ENCODE measurements at places on chromosomes 3 and 15. TPM values are rescaled to one million over a fixed set of nuclear protein-coding genes. Genes with fewer than 3 reads are reported as not detected.

The JMJD7 gene
- 3.6 TPM for total RNA-seq

The IGF2BP2 gene
- total RNA-seq: 126 TPM

- DNase-seq: peak; percentile 96
These were observed 57.8 kb downstream of the NEK10 start for GRCh38 chr3:27311400-27311799.

- DNase-seq: no peak
These were observed 111.0 kb downstream of the LRRK1 start for GRCh38 chr15:101029971-101030661.

- peak; percentile 3 for DNase-seq
These were observed 20.5 kb upstream of the IQSEC1 start for GRCh38 chr3:13093687-13094086.

- no peak for DNase-seq
These were observed 1.5 kb downstream of the RBM15B start for GRCh38 chr3:51392355-51393133.

DNA sequence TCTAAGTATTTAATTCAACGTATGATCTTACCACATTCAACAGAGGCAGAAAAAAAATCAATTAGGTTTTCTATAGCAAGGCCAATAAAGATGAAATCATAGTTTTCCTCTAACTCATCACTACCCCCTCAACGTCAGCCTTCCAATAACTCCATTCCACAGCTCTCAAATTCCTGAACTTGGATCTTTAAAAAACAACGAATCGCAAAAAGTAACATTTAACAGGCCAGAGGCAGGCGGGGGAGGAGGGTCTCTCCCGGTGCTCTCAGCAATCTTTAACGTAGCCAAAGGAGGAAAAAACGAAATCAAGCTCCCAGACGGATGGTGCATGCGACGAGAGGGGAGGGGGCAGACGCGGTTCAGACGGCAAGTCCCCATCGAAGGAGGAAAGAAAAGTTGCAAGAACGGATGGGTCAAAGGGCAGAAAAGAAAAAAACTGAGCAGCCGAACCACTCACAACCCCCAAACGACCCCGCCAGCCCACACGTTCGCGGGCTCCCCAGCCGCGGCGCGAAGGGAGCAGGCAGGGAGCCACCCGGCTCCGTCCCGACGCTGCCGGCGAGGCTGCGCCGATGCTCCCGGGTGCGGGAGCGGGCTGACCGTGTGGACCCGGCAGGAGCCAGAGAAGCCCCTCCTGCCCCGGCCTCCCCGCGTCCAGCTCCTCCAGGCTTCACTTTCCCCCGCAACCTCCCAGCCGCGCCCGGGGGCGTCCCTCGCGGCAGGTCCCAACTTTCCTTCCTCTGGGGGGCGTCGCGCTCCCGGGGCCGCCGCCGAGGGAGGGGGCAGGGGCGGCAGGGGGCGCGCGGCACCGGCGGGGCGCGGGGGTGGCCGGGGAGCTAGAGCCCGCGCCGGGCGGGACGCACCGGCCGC, 703 bp downstream of the PEAK1 start:
- DNase-seq: peak; percentile 53

- DNase-seq: no peak
These were observed 299.4 kb upstream of the RORA start for GRCh38 chr15:61528581-61528910.

- DNase-seq: peak; percentile 26
These were observed 231.3 kb downstream of the TP63 start for GRCh38 chr3:189862385-189862998.

GRCh38 chr15:65653341-65653740, 31.6 kb downstream of the SLC24A1 start:
- peak; percentile 64 for DNase-seq

GRCh38 chr3:126621627-126622345, 33.1 kb downstream of the TXNRD3 start:
- peak; percentile 59 for DNase-seq

All from IMR-90 (cell line).